ENCODE measurements at places on chromosomes 7 and 10. TPM values are rescaled to one million over a fixed set of nuclear protein-coding genes. Genes with fewer than 3 reads are reported as not detected.

SLC18A2 gene
- not detected for total RNA-seq

PON3 gene
- total RNA-seq: not detected

FZD8 gene
- 275 TPM for total RNA-seq

NYAP1 gene
- total RNA-seq: 1.9 TPM

GLRX3 gene
- 98.1 TPM for total RNA-seq

All from PC-3 (cell line).